ENCODE measurements at places on chromosomes 1 and 21. TPM values are rescaled to one million over a fixed set of nuclear protein-coding genes. Genes with fewer than 3 reads are reported as not detected.

The TTLL7 gene
- total RNA-seq, result 38.6 TPM

The FLG2 gene
- not detected for total RNA-seq

The CCDC185 gene
- not detected for total RNA-seq

The CRP gene
- not detected for total RNA-seq

The PLD5 gene
- total RNA-seq, result 0.59 TPM

The TMEM269 gene
- not detected for total RNA-seq

Measured in smooth muscle cell of the umbilical artery (primary cell).